ENCODE measurements at places on chromosomes 4 and X. TPM values are rescaled to one million over a fixed set of nuclear protein-coding genes. Genes with fewer than 3 reads are reported as not detected.
A peak's percentile ranks its signal among the peaks of the same experiment; 100 is the strongest.

DNA sequence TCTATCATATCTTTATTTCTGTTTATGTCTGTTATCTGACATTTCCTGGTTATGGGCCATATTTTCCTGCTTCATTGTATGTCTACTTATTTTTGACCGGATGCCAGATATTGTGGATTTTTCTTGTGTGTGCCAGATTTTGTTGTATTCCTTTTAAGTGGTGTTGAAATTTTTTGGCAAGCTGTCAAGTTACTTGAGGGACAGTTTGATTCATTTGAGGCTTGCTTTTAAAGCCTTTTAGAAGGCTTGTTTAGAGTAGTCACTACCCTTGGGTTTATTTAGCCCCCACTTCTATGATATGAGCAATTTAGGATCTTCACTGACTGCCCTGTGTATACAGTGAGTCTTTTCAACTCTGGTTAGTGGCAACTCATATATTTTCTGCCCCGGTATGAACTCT is 29.2 kb upstream of the NPY2R start:
- no peaks in the 10 kb centered on the region for H3K4me1 ChIP-seq
- H3K27ac ChIP-seq, result no peak overlapping the region
- no peak for DNase-seq
- no peaks in the 10 kb centered on the region for H3K36me3 ChIP-seq

- H3K4me3 ChIP-seq, result no peak overlapping the region
- peak overlapping the region; percentile 50 for H3K27ac ChIP-seq
- H3K27me3 ChIP-seq, result no peaks in the 10 kb centered on the region
- no peaks in the 10 kb centered on the region for H3K4me1 ChIP-seq
- H3K36me3 ChIP-seq, result no peaks in the 10 kb centered on the region
Measured at GRCh38 chr4:38759113-38759789, 23.5 kb downstream of the TLR10 start.

DNA sequence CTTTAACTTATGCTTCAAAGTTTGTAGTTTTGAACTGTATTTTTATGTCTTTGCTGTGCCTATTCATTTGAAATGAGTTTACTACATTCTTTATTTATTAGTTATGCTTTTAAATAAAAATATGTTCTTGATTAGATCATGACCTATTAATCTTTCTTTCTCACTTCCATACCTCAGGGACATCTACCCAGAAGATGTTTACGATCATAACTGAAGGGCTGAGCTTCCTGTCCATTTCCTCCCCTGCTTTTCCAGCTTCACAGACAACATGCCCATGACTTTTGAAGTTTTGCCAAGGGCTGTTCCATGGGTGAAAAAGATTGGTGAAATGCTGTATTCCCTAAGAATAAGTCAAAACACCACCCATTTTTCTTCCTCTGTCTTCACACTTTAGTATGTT is 99.7 kb upstream of the DDIT4L start:
- no peak overlapping the region for H3K27ac ChIP-seq
- no peak overlapping the region for H3K4me3 ChIP-seq
- H3K36me3 ChIP-seq, result no peaks in the 10 kb centered on the region
- no peak for DNase-seq
- H3K4me1 ChIP-seq, result no peaks in the 10 kb centered on the region

The ATXN3L gene
- not detected for total RNA-seq

GRCh38 chr4:71828470-71828869 is 44.6 kb upstream of the GC start:
- H3K27ac ChIP-seq, result no peak overlapping the region
- no peak for DNase-seq
- H3K27me3 ChIP-seq, result no peaks in the 10 kb centered on the region
- no peaks in the 10 kb centered on the region for H3K4me1 ChIP-seq
- H3K4me3 ChIP-seq, result no peak overlapping the region

DNA sequence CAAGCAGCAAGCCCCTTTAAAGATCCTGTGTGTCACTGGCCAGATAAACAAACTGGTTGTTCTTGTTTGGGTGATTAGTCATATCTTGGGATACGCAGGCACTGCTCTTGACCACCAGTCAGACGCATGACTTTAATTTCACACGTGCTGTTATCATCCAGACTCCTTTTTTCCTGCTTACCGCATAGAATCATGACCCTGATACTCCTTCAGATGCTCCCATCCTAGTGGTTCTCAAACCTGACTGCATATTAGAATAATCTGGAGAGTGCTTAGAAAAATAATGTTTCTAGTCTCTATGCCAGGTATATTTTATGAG is 78.8 kb downstream of the CLDN22 start:
- H3K27me3 ChIP-seq, result no peaks in the 10 kb centered on the region
- H3K36me3 ChIP-seq, result no peaks in the 10 kb centered on the region
- peaks cover 5% of the 10 kb centered on the region for H3K4me1 ChIP-seq
- H3K4me3 ChIP-seq, result no peak overlapping the region
